ENCODE measurements at places on chromosomes 7 and 10. TPM values are rescaled to one million over a fixed set of nuclear protein-coding genes. Genes with fewer than 3 reads are reported as not detected.

- no peaks in the 10 kb centered on the region for H3K36me3 ChIP-seq
- H3K4me3 ChIP-seq = no peak overlapping the region
- H3K4me1 ChIP-seq = no peaks in the 10 kb centered on the region
- no peak overlapping the region for H3K27ac ChIP-seq
- DNase-seq = peak; percentile 10
These were observed 29.7 kb downstream of the EBF3 start for GRCh38 chr10:129934196-129934925.

PTPRZ1 gene
- 0.55 TPM for total RNA-seq

DNA sequence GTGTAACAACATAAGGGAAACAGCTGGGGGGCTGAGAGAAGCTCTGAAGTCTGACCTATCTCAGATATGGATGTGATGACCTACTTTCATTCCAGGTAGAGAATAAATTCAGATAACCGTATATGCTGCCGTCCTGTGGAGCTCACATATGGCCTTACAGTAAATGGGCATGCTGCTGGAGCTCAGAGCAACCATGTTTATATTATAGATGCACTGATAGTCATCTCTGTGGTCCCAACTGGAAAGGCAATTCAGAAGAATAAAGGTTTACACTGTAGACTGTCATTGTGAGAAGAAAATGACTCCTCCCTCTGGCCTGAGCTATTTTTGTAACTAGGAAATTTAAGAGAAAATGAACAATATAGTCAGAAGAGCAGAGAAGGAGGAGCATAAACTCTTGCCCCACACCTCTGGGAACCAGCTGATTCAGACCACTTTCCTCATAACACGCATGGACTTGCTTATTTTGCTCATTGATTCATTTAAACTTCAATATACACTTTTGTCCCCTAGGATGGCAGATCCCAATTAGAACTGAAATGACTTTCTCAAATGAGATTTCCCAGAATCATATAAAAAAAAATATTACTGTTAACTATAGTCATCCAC lies 69.9 kb upstream of the NXPH1 start:
- H3K4me3 ChIP-seq = no peak overlapping the region
- no peak overlapping the region for H3K27ac ChIP-seq
- H3K36me3 ChIP-seq = no peaks in the 10 kb centered on the region

GRCh38 chr10:30114881-30115625 lies 55.7 kb upstream of the JCAD start:
- H3K27me3 ChIP-seq = no peaks in the 10 kb centered on the region
- H3K27ac ChIP-seq = peak overlapping the region; percentile 28
- H3K4me1 ChIP-seq = no peaks in the 10 kb centered on the region
- no peak overlapping the region for H3K4me3 ChIP-seq
- no peaks in the 10 kb centered on the region for H3K36me3 ChIP-seq
- DNase-seq = no peak

DNA sequence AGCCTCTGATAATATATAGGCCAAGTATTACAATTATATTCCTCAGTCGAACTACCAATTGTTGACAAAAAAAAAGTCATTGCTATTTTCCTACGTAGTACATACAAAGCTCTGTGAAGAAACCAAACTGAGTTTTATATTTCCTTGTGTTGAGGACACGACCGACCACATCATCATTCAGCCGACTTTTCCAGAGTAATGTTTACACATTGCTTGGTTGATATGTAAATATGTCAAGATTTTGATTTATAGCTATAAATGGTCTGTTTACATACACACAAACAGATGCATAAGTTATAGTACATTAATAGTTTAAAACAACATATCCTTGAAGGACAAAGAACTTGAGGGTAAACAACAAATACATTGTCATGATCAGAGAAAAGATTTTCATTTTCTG lies 121.5 kb downstream of the CRPPA start:
- DNase-seq = peak; percentile 21
- H3K27ac ChIP-seq = no peak overlapping the region
- no peak overlapping the region for H3K4me3 ChIP-seq
- no peaks in the 10 kb centered on the region for H3K27me3 ChIP-seq

MEST gene
- total RNA-seq = 101 TPM

- peaks cover 58% of the 10 kb centered on the region for H3K4me1 ChIP-seq
- H3K4me3 ChIP-seq = no peak overlapping the region
- no peak for DNase-seq
- H3K36me3 ChIP-seq = no peaks in the 10 kb centered on the region
These were observed 1.4 kb upstream of the TSPAN15 start for GRCh38 chr10:69449841-69450240.

MSRB2 gene
- 28.0 TPM for total RNA-seq

WNT8B gene
- 0.13 TPM for total RNA-seq

GRCh38 chr10:46523119-46523961 lies 33.1 kb downstream of the GPRIN2 start:
- DNase-seq = no peak
- no peak overlapping the region for H3K27ac ChIP-seq
- H3K4me1 ChIP-seq = no peaks in the 10 kb centered on the region
- H3K27me3 ChIP-seq = no peaks in the 10 kb centered on the region
- H3K36me3 ChIP-seq = no peaks in the 10 kb centered on the region

DNA sequence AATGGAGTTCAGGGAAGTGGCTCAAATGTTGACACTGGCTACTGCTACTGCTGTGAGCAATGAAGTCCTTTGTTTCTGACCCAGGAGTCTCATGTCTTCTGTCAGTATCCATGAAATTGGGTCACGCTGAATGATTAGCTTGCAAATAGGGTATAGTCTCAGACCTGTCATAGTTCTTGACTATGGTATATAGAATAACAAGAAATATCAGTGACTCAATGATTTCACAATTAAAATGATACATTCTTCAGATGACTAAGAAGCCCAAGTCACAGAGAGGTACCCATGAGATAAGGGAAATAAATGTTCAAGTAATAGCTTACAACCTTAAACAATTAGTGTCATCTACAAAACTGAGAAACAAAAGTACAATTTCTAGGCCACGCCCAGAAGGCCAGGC lies 89.3 kb downstream of the LYZL2 start:
- H3K4me3 ChIP-seq = no peak overlapping the region
- H3K36me3 ChIP-seq = no peaks in the 10 kb centered on the region
- no peaks in the 10 kb centered on the region for H3K27me3 ChIP-seq

Measured in left lung (tissue), 14 donors.